ENCODE measurements at places on chromosomes 4 and X.

DNA sequence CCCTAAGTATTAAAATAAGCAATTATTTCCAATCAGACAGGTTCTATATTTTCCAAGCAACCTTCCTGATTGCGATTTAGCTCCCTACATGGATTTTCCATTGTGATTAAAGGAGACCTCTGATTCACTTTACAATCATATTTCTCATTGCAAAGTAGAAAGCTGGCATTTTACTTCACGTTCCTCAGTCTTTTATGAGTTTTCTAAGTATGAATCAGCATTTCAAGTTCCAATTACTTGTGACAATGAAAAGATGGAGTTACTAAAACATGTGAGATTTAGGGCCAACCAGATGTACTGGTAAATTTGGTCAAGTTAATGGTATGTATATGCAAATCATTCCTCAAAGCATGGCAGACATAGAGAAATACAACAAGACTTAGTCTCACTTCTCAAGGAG is 206.2 kb downstream of the KCNIP4 start:
- no peak for DNase-seq

DNA sequence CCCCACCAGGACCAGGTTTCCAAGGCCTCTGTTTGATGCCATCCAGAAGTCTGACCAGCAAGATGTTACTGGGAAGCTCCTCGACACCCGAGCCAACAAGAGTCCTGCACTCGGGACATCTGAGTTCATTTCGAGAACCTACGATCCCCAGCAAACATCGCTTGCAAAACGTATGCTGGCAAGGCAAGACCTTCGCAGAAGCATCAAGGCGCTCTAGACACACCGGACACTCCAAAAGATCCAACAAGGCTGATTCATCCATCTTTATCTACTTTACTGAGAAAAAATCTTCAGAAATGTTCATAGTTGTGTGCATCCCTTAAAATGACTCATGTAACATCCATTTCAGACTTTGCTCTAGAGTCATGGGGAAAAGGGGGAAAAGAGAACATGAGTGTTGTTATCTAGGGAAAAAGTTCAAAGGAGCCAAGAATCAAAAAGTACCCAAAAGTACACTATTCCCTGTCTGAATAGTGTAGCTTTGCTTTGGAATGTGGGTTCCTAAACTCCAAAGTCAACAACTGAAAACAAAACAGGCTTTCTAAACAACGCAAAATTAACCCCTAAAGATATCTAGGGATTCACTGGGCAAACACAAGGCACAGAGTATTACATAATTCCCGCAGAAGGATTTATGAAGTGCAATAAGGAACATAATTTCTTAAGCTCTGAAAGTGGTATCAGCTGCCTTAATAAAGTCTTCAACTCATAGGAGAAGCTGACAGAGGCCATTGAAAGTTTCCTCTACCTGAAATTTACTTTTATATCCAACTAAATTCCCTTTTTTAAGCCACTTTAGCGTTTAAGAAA is 1.6 kb downstream of the SH3RF1 start:
- DNase-seq: peak; percentile 17

- DNase-seq: no peak
These were observed 90.7 kb downstream of the PAPSS1 start for GRCh38 chr4:107629318-107629717.

- DNase-seq: no peak
These were observed 254.2 kb downstream of the ADAMTS3 start for GRCh38 chr4:72314869-72315268.

- DNase-seq: no peak
These were observed 53.2 kb upstream of the PJA1 start for GRCh38 chrX:69218407-69218997.

DNA sequence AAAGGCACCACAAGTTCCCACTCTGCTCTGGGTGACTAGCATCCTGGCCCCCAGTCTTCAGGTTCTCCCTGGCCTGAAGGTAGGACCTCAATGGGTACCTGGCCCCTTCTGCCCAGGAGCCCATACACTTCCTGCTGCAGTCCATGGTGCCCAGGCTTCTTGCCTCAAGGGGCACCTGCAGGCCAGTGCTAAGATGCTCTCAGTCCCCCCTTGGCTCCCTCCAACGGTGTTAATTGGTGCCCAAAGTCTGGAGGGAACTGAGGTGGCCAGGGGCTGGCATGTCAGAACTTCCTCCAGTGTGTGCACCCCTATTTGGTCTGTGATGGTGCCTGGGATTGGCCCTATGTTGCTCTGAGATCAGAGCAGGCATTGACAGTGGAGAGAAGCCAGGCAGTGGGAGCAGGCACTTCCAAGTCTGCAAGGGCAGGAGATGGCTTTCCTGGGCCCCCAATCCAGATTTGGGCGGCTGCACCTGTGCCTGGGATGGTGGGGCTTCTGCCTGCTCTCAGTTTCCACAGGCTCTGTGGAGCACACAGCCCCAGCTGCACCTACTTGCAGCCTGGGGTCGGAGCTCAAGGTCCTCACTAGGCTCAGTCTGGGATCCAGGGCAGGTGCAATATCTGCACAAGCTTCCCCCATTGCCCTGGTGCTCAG is 301.6 kb downstream of the FAM47B start:
- no peak for DNase-seq

DNA sequence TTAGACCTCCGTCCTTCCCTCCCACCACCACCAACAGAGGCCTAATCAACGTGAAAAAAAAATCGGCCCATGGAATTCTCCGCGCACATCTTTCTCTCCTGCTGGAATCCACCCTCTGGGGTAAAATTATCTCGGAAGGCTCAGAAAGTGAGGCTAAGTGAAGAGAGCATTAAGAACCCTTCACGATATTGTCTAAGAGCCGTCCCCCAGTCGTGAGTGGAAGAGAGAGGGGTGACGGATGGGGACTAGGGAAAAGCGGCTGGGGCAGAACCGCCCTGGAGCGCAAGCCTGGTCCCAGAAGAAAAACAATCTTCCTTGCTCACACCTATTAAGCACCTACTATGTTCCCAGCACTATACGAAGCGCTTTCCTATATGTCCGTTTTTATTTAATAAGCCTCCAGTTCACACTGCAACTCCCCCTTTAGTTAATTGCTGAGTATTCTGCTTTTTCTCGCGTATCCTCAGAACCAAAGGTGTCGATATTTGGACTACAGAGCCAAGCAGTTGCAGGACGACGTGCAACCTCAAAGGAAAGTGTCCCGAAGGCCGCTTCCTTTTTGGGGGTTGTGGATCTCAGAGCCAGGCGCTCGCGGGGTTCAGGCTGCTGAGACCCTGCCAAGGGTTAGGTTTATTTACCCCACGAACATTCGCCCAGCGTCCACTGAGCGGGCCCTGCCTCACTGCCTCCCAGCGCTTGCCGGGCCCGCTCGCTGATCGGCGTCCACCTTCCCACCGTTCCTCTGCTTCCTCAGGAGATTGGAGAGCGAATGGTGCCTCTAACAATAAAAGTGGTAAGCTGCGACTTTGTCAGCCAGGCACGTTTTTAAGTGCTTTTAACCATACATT is 889 bp downstream of the MGARP start:
- peak; percentile 34 for DNase-seq

DNA sequence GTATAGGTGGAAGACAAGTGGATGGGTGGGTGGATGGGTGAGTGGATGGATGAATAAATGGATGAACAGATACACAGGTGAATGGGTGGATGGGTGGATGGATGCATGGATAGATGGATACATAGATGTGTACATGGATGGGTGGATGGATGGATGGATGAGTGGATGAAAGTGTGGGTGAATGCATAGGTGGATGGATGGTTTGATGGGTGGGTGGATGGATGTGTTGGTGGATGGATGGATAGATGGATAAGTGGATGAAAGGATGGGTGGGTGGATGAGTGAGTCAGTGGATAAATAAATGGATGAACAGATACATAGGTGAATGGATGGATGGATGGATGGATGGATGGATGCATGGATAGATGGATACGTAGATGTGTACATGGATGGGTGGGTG is 1.6 kb downstream of the CRLF2 start:
- DNase-seq: no peak

- DNase-seq: no peak
These were observed 106.3 kb downstream of the TRAPPC11 start for GRCh38 chr4:183765251-183765911.

DNA sequence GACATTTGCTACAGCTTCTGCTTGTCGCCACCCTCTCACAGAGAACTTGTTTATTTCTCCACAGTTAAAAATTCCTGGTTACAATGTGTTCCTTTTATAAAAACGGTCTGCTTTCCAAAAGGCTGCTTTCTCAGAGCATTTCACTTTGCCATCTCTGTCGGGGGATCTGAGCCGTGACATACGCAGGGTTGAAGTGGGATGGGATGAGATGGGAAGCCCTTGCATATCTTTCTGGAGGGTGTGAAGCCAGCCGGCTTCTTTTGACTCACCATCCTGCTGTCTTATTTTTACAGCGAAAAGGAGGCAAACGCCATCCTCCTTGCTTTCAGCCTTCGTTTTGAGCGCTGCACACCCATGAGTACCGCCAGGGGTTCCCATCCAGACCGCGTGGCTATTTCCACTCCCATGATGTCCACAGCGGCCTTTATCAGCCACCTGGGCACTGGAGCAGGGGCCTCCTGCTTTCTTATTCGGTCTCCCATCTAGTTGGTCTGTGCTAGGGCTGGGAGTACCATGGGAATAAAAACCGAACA is 99.8 kb upstream of the GATB start:
- no peak for DNase-seq

DNA sequence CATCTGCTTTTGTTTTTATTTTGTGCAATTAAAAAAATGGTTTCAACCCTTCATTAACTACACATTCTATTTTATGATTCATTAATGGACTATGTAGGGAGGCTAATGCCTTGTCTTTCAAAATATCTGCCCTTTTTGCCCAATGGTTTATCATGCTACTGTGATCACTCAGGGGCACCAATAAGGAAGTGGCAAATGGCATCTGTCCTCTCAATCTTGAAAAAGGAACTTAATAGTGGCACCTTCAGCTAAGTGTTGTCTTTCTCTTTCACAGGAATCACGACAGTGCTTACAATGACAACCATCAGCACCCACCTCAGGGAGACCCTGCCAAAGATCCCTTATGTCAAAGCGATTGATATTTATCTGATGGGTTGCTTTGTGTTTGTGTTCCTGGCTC is 57.1 kb downstream of the COMMD8 start:
- no peak for DNase-seq

GRCh38 chr4:10579648-10580047 is 104.9 kb downstream of the CLNK start:
- DNase-seq: no peak

GRCh38 chr4:113730467-113731216 is 30.9 kb downstream of the CAMK2D start:
- DNase-seq: no peak

GRCh38 chr4:158036998-158037397 is 135.8 kb downstream of the GASK1B start:
- no peak for DNase-seq

- no peak for DNase-seq
These were observed 57.7 kb upstream of the ATXN3L start for GRCh38 chrX:13377550-13377934.

DNA sequence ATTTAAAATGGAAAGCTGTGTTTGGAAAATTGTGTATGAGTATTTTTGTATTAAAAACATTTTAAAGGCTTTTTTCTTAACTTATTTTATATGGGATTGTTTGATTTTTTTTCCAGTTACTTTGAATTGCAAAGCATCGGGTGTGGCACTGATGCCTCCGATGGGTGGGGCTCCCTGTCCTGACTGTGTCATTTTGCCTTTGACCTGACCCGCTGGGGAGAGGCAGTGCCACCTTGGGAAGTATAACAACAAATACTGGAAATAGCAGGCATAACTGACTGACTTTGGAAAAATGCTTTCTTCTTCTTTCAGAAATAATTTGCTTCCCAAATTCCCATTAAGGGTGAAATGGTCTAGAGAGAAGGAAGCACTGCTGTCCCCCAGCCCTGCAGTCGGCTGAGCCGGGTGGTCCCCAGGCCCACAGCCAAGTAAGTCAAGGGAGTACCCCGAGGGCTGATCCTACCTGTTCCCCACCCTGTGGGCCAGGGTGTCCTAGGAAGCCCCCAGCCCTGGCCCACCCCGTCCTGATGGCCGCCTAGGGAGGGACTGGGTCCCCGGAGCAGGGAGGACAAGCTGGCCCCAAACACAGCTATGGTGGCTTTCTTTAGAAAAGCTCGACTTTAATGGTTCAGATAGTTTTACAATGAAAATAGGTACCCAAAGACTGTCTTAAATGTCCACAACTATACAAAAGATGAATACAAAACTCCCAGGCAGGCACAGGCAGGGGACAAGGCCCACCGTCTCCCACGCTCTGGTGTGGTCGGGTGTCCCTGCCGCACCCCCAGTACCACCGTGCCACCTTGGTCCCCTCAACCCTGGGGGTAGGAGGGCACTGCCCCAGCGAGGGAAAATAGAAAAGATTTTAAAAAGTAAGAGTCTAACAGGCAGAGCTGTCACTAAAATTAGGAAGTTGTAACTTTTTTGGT is 26.4 kb downstream of the NELFA start:
- no peak for DNase-seq

GRCh38 chr4:119683518-119683917 is 54.9 kb upstream of the PDE5A start:
- DNase-seq: no peak

- DNase-seq: no peak
These were observed 70.8 kb upstream of the BCOR start for GRCh38 chrX:40168480-40169011.

DNA sequence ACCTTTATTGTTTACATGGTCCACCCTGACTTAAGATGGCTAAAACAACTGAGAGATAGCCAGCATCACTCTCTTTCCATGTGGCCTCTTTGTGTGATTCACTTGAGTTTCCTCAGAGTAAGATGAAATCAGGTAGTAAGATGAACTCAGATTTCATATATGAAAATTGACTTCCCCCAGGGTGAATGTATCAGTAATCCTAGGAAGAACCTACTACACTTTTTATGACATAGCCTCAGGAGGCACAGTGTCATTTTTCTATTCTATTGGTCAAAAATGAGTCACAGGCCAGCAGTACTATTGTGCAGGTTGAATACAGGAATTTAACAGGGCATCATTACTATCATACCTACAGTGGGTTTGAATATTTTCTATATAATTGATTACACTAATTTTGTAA is 14.6 kb upstream of the SULT1E1 start:
- no peak for DNase-seq

DNA sequence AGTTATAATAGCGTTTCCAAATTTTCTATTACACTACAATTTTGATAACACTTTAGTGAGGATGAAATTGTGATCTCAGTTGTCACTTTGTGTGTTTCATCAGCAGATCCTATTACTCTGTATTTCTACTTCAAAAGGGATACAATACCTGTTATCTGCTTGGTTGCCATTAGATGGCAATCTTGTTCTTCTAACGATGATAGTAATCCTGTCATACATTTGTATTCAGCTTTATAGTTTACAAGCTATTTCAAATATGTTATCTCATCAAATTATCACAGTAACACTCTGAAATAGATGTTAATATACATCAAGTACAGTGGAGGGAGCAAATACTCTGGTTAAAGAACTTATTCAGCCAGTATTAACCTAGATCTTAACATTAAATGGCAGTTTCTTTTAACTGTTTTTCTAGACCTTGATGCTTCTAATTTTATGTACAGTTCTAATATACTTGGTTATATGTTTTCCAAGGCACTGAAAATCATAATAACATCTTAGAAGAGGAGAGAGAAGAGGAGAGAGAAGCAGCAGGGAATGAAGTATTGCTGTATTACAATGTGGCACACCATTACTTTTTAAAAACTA is 292.0 kb downstream of the CCSER1 start:
- DNase-seq: peak; percentile 25

GRCh38 chr4:125573368-125573767 is 258.6 kb downstream of the FAT4 start:
- DNase-seq: no peak
